Tongue (tissue), 3 donors: ENCODE measurements at places on chromosomes 4 and X.

DNA sequence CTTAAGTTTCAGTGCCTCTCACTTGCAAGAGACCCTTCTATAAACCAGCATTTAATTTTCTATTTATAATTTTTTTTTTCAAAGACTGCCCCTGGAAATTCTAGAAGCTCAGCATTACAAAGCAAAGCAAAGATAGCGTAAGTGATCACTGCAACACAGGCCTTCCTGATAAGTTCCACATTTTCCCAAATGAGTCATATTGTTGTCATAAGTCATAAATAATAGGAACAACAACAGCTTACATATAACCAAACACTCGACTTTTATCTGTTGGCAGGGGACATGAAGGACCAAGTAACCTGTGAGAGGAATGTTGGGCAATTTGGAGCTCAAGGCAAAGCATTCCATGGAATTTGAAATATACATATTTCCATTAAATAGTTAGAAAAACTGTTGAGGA, 815.5 kb downstream of the DMD start:
- DNase-seq = no peak

- DNase-seq = peak; percentile 63
Observed at GRCh38 chr4:53195815-53196661, 169.8 kb downstream of the SCFD2 start.

GRCh38 chrX:1661922-1662221, 47.0 kb downstream of the ASMT start:
- DNase-seq = no peak

- DNase-seq = peak; percentile 82
Observed at GRCh38 chr4:145390571-145390970, 91.1 kb upstream of the SMAD1 start.

- DNase-seq = no peak
Observed at GRCh38 chr4:184444953-184445309, 29.4 kb downstream of the IRF2 start.

DNA sequence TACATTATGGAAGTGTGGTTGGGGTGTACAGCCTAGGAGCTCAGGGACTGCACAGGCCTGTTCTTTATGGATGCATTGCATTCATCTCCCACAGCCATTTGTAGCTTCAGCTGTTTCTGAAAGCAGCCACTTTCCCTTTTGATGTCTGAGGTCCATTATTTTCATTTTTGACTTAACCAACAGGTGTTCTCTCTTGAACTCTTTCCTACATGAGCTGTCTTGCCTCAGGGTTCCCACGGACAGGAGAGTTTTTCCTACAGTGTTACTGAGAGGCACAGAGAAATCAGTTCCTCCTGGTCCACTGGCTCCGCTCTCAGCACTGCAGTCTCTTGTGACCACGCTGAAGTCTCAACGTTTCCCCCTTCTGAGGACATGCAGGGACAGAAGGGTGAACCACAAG, 87.2 kb downstream of the RASL11B start:
- no peak for DNase-seq

- DNase-seq = peak; percentile 9
Observed at GRCh38 chr4:155999725-156000124, 46.1 kb upstream of the CTSO start.
